ENCODE measurements at places on chromosomes 16 and 17.
A peak's percentile ranks its signal among the peaks of the same experiment; 100 is the strongest.

DNA sequence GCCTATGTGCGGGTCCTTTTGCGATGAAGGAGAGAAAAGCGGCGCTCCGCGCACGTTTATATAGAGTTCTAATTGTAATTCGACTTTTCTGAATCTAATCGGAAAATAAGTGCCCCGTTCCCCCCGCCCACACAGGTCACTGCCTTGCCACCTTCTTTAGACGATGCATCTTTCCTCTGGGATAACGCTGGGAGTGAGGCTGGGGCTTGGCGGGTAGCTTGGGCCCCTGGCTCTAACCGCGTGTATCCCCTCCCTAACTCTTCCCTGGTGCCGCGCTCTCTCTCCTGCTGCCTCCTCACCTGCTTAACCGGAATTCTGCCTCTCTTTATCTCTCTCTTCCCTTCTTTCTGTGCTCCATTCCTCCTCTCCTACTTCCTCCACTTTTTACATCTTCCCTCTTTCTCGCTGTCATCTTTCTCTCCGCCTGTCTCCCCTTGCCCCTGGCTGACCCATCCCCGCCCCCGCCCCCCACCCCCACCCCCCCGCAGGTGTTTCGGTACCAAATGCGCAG is 2.6 kb downstream of the LHX1 start:
- no peak for DNase-seq

DNA sequence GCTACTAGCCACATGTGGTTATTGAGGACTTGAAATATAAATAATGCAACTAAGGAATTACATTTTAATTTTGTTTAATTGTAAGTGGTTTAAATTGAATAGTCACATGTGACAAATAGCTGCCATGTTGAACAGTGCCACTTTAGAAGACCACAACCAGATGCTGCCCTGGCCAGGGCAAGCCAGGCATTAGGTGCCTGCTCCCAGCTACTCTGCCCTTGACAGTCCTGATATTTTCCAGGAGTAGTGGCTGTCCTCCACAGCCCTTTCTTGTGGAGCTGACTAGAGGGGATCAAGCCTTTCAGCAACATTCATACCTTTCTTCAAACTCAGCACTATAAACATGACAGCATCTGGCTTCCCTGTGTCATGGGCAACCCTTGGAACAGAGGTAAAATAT is 31.0 kb downstream of the TMEM100 start:
- DNase-seq: no peak

DNA sequence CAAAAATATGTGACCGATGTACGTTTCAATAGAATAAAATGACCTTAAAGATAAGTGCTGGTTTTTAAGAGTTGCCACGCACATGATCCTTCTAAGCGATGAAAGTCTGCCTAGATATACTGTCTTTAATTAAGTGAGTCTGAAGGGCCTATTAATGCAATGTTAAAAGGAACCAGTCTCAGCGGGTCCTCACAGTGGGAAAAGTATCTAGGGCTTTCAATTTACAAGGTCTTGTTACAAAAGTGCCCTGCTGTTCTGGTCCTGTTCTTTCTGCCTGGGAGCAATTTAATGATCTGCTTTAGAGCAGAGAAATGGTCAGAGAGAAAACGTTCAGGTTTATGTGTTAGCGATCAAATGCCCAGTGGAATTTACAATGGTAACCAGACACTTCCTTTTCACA is 864.0 kb downstream of the KCNJ2 start:
- no peak for DNase-seq

- DNase-seq: no peak
These were observed 40.0 kb upstream of the RBFOX3 start for GRCh38 chr17:79650861-79651260.

DNA sequence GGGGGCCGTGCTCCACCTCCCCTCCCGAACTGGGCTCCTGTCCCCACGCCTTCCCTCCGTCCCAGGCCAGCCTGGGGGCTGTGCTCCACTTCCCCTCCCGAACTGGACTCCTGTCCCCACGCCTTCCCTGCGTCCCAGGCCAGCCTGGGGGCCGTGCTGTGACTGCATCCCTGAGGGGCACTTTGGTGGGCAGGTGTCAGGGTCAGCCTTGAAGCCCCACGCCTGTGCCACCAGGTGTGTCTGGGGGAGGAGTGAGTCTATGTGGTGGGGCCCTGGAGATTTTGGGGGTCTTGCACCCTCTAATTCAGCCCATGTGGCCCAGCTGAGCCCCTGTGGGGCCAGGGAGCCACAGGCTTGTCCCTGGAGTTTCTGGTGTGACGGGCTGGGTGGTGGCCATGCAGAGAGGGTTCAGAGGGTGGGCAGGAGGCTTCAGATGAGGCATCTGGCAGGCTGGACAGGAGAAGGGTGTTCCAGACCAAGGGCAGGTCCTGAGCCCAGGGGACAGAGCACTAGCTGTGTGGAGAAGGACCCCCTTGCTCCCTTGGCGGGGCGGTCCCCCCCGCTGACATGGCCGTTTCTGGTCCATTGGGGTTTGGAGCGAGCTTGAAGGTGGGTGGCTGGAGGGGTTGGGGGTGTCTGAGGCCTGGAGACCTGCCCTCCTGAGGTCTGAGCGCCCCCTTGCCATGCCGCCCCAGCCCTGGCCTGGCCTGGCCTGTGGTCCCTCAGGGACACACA is 8.2 kb downstream of the NHERF2 start:
- no peak for DNase-seq

GRCh38 chr16:89121691-89122321 is 28.2 kb downstream of the ACSF3 start:
- DNase-seq: no peak

DNA sequence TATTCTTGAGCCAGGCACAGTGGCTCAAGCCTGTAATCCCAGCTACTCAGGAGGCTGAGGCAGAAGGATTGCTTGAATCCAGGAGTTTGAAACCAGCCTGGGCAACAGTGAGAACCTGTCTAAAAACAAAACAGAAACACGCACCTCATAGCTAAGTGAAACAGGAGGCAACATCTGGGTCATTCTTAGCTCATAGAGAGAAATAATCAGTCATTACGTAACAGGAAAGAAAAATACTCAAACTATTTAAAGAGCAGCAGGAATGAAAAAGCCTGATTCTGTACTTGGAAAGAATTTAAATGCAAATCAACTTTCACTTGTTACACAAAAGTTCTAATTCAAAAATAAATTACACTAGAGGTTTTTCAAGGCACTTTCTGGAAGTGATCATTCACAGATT is 17.2 kb downstream of the CHCT1 start:
- DNase-seq: no peak

DNA sequence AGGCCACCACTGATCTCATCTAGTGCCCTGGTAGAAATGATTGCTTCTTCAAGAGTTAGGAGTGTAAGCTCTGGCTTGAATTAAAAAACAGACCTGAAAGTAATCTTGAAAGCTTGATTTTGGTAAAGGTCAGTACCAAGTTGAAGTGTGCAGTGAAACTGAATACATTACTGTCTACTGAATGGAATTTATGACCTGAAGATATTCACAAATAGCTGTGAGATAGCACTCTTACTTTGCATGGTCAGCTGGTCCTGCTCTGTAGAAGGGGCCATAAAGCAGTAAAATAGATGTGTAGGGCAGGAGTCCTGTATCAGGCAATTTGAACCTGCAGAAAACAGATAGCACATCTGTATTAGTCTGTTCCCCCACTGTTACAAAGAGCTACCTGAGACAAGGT is 78.6 kb downstream of the MYH13 start:
- no peak for DNase-seq

DNA sequence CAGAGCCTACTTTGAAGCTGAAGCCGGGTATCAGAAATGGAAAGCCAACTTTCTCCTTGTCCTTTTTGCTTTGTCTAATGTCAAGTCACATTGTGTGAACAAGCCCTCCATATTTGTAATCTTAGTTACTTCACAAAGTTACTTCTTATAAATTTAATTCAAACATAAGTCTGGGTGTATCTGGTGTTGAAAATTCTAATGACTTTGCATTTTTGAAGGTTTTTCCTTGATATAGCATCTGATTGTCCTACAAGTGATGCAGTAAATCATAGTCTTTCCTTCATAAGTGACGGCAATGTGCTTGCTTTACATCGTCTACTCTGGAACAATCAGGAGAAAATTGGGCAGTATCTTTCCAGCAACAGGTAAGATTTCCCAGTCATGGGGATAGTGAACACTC is 36.9 kb downstream of the OMG start:
- DNase-seq: no peak

- no peak for DNase-seq
These were observed 54.2 kb downstream of the LDHD start for GRCh38 chr16:75062135-75062975.

DNA sequence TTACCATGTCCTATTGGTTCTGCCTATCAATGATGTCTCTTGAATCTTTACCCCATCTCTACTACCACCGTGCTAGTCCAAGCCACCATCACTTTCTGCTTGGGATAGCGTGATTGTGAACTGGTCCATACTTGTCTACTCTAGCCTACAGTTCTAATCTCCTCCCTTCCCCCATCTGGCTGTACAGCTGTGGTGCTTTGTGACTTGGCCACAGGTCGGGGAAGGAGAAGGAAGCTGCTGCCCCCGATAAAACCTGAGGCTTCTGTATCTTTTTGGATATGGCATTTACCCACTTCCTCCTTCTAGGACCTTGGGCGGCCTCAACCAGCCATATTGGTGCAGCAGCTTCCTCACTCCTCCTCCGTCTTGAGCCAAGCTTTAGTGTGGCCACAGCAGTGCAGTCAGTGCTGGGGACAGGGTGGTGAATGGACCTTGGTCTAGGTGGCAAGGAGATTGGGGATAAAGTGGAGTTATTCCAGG is 314 bp upstream of the ITGA2B start:
- DNase-seq: no peak

DNA sequence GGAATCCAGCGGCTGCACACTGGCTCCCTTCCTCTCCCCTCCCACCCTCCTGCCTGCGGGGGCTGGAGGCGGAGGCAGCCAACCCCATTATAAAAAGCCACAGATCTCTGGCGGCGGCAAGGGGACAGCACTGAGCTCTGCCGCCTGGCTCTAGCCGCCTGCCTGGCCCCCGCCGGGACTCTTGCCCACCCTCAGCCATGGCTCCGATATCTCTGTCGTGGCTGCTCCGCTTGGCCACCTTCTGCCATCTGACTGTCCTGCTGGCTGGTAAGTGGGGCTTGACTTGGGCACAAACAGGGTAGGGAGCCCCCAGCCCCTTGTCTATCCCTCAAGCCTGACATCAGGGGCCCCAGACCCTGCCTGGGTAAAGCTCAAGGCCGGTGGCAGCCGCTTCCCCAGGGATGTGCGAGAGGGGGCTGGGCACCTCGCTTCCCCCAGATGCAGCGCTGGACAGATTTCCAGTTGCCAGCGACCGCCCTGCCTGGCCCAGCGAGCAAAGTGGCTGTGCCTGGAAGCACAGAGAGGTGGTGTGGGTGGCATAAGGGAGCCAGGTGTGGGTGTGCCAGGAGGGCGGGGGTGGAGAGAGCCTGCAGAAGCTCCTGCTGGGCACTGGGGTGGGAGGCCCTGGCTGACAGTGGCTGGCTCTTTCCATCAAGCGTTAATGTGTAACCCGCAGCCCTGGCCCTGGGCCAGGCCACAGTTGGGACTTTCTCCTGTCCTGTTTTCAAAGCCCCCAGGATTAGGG is at the start of gene CX3CL1:
TSS of gene CX3CL1 (plus strand) at position 119 of the 745 bp plus-strand sequence. CDS start at position 198, 79 bp downstream.
- DNase-seq: peak; percentile 52

GRCh38 chr17:57441270-57441600 is 184.9 kb downstream of the MSI2 start:
- no peak for DNase-seq

DNA sequence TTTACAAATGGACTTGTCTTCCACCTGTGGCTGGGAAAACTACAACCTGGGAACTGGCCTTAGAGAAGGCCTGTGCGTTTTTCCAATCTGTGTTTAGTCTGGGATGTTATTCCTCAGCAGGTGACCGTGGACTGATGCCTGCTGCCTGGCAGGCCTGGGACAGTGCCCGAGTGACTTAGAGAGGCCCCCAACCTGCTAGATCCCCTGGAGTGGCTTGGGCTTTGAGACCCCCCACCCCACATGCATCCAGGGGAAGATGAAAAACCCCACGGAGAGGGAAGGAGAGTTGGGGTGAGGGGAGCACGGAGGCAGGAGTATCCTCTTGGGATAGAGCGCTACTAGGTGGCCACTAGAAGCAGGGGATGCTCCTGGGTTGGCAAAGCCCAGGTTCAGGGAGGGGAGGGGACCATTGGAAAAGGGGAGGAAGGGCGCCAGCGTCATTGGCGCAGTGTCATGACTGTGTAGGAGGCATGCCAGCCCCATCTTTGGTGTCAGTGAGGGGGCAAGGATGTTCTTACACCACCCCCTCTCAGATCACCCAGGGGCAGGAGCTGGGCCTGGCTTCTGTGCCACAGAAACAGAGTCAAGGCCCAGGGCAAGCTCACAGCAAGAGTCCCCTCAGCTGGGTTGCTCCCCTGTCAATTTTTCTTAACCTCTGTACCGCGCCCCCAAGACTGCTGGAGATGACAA is 54.1 kb downstream of the MEAK7 start:
- DNase-seq: no peak

DNA sequence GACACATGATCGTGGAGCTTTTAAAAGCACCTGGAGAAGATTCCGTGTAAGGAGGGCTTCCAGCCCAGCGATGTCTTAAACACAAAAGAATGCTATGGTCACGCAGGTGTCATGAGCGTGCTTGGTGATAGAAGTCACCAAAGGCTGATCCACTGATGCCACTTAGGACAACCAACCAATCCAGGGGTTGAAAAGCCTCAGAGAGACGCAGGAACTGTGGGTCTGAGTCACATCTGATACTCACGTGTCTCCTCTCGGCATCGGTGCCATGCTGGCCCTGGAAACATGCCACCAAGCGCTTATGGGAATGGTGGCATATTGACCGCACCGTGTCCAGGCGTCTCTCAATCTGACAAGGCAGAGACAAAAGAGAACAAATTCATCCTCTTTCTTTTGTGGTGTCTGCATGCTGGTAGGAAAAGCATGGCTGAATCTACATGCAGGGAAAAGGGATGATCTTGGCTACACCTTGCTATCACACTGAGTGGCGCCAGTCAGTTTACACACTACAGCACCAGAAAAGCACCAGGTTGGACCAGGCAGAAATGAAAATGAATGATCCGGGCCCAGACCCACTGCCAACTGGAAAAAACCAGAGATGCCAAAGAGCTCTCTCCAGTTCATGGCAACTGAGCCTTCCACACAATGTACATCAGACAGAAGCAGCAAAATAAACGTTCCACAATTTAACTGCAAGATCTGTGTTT is 38.0 kb downstream of the ARHGAP17 start:
- DNase-seq: no peak

- peak; percentile 58 for DNase-seq
These were observed 387 bp upstream of the SLC38A8 start for GRCh38 chr16:84042879-84043485.

DNA sequence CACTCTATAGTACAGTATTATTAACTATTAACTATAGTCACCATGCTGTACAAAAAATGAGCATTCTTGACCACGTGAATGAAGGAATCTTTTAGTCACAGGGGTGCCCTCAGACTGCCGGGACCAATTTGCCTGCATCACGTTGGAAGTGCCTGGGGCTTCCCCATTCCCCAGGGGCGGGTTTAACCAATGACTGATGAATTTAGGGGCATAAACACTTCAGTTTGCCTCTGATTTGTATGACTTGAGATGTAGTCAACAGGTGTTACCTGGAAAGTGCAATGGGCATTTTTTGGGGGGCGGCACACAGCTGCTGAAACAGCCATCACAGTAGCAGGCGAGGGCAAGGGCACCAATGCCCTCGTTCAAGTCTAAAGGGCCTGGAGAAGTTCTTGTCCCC is 8.7 kb upstream of the PYY start:
- no peak for DNase-seq

DNA sequence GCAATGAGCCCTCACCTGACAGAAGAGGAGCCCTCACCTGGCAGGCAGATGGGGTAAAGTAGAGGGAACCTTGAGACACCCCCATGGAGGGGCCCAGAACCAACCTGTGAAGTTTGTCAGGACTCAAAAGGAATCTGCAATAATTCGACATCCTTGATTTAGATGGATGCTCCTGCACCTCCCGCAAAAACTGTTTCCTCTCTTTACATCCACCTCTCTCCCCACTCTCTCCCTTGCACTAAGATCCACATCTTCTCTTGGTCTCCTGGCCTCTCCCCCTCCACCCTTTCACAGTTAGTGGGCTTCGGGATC is 34.9 kb upstream of the RBFOX3 start:
- DNase-seq: no peak
